Effector memory CD8-positive, alpha-beta T cell (primary cell): ENCODE measurements at places on chromosomes 12 and 14.
A peak's percentile ranks its signal among the peaks of the same experiment; 100 is the strongest.

DNA sequence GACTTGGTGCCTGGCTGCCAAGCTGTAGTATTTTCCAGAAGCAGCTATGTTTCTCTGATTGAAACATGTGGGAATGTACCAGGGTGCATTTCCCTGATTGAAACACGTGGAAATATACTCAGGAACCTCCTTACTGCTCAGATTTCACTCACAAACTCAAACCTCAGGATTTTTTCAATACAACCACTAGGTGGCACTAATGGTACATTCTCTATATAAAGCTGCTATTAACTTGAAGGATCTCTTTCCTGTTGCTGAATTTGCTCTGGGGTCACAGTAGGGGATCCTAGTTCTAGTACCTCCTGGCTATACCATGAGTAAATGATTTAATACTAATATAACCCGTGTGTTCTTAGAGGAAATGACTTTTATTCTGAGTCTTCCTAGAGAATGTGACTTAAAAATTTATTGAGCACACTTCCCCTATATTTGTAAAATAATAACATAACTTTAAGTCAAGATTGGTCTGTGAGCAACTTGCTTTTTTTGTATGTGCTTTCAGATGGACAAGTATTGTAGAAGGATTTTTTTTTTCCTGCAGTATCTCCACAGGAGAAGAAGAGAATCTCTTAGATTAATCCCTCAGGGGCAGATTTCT lies 173.8 kb upstream of the MIS18BP1 start:
- no peaks in the 10 kb centered on the region for H3K27me3 ChIP-seq
- no peak overlapping the region for H3K27ac ChIP-seq

DNA sequence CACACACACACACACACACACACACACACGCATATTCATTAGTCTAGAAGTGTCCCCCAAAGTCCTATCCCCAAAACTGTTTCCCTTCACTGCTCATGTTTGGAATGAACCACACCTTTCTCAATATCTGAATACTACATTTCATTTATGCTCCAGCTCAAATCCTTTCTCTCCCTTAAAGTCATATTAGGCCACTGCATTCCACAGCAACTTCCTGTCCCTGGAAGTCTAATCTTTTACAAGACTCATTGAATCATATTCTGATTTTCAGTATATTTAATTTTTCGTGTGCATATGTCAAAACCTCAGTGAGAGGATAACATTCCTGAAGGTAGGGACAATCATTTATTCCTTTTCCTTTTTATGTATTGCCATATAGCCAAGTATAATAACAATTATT lies 155.6 kb upstream of the LMNTD1 start:
- DNase-seq: no peak
- no peaks in the 10 kb centered on the region for H3K27me3 ChIP-seq
- H3K36me3 ChIP-seq: no peaks in the 10 kb centered on the region
- H3K4me1 ChIP-seq: no peaks in the 10 kb centered on the region
- H3K4me3 ChIP-seq: no peak overlapping the region

GRCh38 chr12:115135800-115136211 lies 451.8 kb upstream of the TBX3 start:
- no peaks in the 10 kb centered on the region for H3K36me3 ChIP-seq
- DNase-seq: no peak
- no peak overlapping the region for H3K27ac ChIP-seq
- no peaks in the 10 kb centered on the region for H3K27me3 ChIP-seq

DNA sequence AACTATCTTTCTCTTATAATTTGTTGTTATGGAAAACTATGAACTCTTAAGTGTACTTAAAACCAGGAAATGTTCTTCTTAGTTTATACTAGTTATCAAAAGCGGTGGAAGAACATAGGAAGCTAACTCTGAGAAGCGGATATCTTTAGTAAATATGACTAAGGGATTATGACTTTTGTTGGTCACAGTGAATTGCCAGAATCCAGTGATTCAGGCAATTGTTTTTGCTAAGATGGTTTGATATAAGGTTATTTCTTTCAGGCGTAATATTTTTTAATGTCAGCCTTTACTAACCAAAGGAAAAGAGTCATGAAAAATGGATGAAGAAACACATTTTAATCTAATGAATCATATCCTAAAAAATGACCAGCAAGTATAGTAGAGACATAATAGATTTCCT lies 473.5 kb downstream of the FOXG1 start:
- DNase-seq: no peak
- no peak overlapping the region for H3K27ac ChIP-seq
- H3K27me3 ChIP-seq: no peaks in the 10 kb centered on the region
- H3K36me3 ChIP-seq: no peaks in the 10 kb centered on the region
- no peaks in the 10 kb centered on the region for H3K4me1 ChIP-seq
- no peak overlapping the region for H3K4me3 ChIP-seq

- no peak overlapping the region for H3K27ac ChIP-seq
- no peak for DNase-seq
- H3K4me1 ChIP-seq: peaks cover 6% of the 10 kb centered on the region
- no peak overlapping the region for H3K4me3 ChIP-seq
- H3K36me3 ChIP-seq: peaks cover 4% of the 10 kb centered on the region
Observed at GRCh38 chr12:56983386-56983785, 23.0 kb downstream of the ZBTB39 start.

GRCh38 chr14:105746124-105746514 lies 219.7 kb downstream of the TMEM121 start:
- peaks cover 4% of the 10 kb centered on the region for H3K4me1 ChIP-seq
- no peak overlapping the region for H3K27ac ChIP-seq
- H3K27me3 ChIP-seq: peaks cover 39% of the 10 kb centered on the region
- H3K36me3 ChIP-seq: peaks cover 6% of the 10 kb centered on the region
- no peak overlapping the region for H3K4me3 ChIP-seq

GRCh38 chr12:51592034-51592705 lies 1.1 kb downstream of the SCN8A start:
- peak overlapping the region; percentile 44 for H3K27ac ChIP-seq
- H3K4me3 ChIP-seq: peak overlapping the region; percentile 80
- H3K27me3 ChIP-seq: peaks cover 44% of the 10 kb centered on the region
- DNase-seq: no peak

- no peak overlapping the region for H3K27ac ChIP-seq
- peaks cover 33% of the 10 kb centered on the region for H3K27me3 ChIP-seq
- DNase-seq: no peak
- peaks cover 20% of the 10 kb centered on the region for H3K4me1 ChIP-seq
- H3K4me3 ChIP-seq: no peak overlapping the region
Observed at GRCh38 chr12:1919763-1920162, 1.3 kb upstream of the CACNA2D4 start.

DNA sequence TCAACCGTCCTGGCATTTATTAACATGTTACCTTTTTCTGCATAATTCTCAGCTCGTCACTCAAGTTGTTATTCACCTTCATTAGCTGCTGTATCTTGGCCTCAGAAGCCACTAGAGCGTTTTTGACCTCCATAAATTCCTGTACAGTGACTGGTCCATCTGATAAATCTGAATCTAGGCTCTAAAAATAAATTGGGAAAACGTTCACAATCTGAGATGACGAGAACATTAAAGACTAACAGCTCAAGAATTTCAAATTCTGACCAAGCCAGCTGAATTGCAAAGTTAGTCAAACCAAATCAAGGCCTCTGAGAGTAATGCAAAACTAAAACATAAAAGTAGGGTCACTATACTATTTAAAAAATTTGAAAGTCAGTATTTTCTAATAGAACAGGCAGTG lies 45.0 kb downstream of the GIT2 start:
- no peak overlapping the region for H3K4me3 ChIP-seq
- DNase-seq: no peak
- peaks cover 14% of the 10 kb centered on the region for H3K4me1 ChIP-seq
- H3K27ac ChIP-seq: peak overlapping the region; percentile 53

DNA sequence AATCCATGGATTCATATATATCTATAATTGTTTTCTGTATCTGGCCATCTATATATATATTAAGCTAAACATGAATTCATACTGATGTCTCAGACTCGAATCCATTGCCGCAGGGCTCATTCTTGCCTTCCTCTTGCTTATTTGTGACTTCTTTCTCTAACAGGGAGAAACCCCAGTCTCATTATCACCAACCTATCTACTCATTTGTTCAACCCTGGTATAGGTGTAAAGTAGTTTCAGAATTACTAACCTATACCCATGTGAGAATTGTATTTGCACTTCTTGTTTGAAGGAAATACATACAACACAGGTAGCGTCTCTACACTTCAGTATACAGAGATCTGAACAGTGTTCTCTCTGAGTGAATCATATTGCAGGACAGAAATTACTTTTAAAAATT lies 77.7 kb downstream of the PTPN11 start:
- H3K4me1 ChIP-seq: peaks cover 10% of the 10 kb centered on the region
- H3K4me3 ChIP-seq: no peak overlapping the region
- no peak for DNase-seq

DNA sequence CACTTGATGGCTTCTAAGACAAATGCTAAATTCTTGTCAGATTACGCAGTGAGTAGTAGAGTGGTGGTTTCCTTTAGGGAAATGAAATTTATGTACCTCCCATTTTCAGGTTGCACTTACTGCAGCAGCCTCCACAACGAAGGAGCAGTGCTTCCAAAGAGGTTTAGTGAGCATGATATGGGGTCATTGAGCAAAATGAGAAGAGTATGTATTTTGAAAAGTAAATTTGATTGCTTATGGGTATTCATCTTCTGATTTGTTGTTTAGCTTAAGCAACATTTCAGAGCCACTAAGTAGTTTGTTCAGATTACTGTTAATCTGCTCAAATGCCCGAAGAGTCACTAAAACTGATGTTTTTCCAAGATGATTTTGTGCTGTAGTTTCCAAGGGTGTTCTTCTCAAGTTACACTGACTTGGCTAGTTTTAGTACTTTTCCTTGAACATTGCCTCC lies 493.6 kb downstream of the PCNX1 start:
- peaks cover 3% of the 10 kb centered on the region for H3K36me3 ChIP-seq
- H3K27me3 ChIP-seq: no peaks in the 10 kb centered on the region
- no peak overlapping the region for H3K4me3 ChIP-seq
- peaks cover 12% of the 10 kb centered on the region for H3K4me1 ChIP-seq
- DNase-seq: no peak

GRCh38 chr12:117046011-117046369 lies 53.2 kb downstream of the TESC start:
- no peak for DNase-seq
- peaks cover 1% of the 10 kb centered on the region for H3K4me1 ChIP-seq
- H3K27ac ChIP-seq: peak overlapping the region; percentile 35
- peaks cover 6% of the 10 kb centered on the region for H3K36me3 ChIP-seq
- H3K27me3 ChIP-seq: no peaks in the 10 kb centered on the region

- H3K27ac ChIP-seq: no peak overlapping the region
- peaks cover 3% of the 10 kb centered on the region for H3K36me3 ChIP-seq
- H3K4me3 ChIP-seq: no peak overlapping the region
- H3K4me1 ChIP-seq: peaks cover 1% of the 10 kb centered on the region
- peak; percentile 23 for DNase-seq
- H3K27me3 ChIP-seq: peaks cover 10% of the 10 kb centered on the region
Observed at GRCh38 chr14:104876251-104876699, 11.2 kb downstream of the CEP170B start.

DNA sequence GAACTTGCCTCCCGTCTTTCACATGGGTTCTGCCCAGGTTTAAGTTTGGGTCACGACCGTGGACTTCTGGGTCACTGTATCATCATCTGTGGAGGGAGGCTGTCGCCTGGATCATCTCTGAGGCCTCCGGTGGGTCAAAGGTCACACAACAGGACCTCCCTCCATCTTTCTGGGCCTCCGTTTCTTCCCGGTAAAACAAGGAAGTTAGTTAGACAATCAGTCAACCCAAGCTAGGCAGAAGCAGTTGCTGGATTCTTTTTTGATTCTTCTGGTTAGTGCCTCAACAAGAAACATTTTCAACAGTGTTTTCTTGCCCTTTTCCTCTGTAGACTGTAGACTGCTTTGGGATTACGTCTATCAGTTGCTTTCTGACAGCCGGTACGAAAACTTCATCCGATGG lies 186.6 kb upstream of the BCL2L14 start:
- H3K27ac ChIP-seq: peak overlapping the region; percentile 0
- no peaks in the 10 kb centered on the region for H3K27me3 ChIP-seq
- no peak for DNase-seq
- H3K4me3 ChIP-seq: no peak overlapping the region
- peaks cover 20% of the 10 kb centered on the region for H3K36me3 ChIP-seq

GRCh38 chr12:1531153-1531653 lies 63.2 kb downstream of the FBXL14 start:
- H3K27ac ChIP-seq: peak overlapping the region; percentile 57
- peaks cover 40% of the 10 kb centered on the region for H3K4me1 ChIP-seq
- H3K27me3 ChIP-seq: peaks cover 90% of the 10 kb centered on the region
- DNase-seq: no peak

GRCh38 chr14:61516118-61516743 lies 179.1 kb upstream of the HIF1A start:
- H3K4me3 ChIP-seq: no peak overlapping the region
- no peaks in the 10 kb centered on the region for H3K27me3 ChIP-seq
- H3K27ac ChIP-seq: peak overlapping the region; percentile 41
- DNase-seq: no peak
- H3K4me1 ChIP-seq: peaks cover 37% of the 10 kb centered on the region

- peaks cover 17% of the 10 kb centered on the region for H3K4me1 ChIP-seq
- no peak for DNase-seq
- H3K27ac ChIP-seq: no peak overlapping the region
- H3K4me3 ChIP-seq: no peak overlapping the region
- peaks cover 5% of the 10 kb centered on the region for H3K27me3 ChIP-seq
Observed at GRCh38 chr14:99323603-99324185, 51.7 kb upstream of the BCL11B start.
